ENCODE measurements at places on chromosomes 1 and 21.

- DNase-seq: no peak
Observed at GRCh38 chr1:221228594-221228993, 349.4 kb downstream of the HLX start.

- DNase-seq: no peak
Observed at GRCh38 chr1:151401125-151401788, 1.9 kb downstream of the PSMB4 start.

- no peak for DNase-seq
Observed at GRCh38 chr1:37605806-37606474, 10.2 kb upstream of the GNL2 start.

GRCh38 chr1:22935433-22935832, 37.2 kb downstream of the LACTBL1 start:
- DNase-seq: no peak

- DNase-seq: no peak
Observed at GRCh38 chr1:167084757-167085156, 5.4 kb downstream of the GPA33 start.

DNA sequence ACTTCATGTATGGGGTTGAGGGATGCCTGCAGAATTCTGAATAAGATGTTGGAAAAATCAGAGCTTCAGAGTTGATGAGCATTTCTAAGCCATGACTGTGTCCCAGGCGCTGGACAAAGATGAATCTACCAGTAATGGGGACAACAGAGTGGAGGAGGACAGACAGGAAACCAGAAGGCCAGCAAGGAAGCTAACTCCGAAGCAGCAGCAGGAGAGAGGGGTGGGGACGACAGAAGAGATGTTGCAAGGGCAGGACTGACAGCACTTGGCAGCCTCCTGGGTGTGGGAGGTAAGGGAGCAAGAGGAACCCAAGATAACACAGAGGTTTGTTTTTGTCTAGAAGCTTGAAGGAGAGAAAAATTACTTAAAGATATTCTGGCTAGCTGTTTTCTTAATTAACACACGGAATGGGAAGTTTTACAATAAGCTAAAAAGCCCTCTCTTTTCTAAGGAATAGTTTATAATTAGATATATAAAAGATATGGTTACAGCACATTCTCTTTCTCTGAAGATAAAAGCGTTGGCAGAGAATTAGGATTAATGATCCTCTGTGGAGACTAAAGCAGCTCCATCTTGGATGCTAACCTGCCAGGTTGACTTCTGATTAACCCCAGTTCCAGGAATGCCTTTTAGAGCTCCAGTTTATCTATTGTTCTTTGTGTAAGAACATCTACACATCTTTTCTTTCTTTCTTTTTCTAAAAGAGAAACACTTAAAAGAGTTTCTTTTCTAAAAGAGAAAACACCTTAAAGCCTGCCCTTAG, 92.7 kb downstream of the TENT5C start:
- DNase-seq: no peak

DNA sequence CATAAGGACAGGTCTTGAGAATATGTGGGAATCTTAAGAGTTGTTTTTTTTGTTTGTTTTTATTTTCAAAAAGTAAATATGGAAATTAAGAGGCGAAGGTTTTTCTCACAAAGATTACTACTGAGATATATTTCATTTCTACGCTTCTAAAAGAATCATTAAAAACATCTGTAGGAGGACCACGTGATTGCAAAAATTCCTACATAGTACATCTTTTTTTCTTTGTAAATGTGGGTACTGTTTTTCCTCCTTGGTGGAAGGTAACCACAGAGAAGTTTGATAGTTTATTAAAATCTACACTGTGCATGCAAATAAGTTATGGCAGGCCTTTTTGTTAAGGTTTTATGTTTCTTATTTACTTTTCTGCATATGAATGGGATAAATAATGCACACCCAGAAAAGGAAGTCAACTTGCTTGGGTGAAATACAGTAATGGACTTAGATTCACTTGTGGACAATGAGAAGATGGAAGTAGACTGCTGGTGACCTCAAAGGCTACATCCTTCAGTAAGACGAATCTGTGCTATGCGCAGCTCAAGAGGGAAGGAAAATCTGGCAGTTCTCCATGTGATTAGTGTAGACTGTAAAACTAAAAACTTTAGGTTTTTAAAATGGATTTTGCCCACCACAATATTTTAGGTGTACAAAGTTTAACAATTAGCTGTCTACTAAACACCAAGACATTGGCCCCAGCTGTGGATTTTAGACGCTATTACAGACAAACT, 2.0 kb downstream of the AK5 start:
- DNase-seq: no peak

- peak; percentile 32 for DNase-seq
Observed at GRCh38 chr1:39205102-39205780, 746 bp downstream of the MACF1 start.

- DNase-seq: no peak
Observed at GRCh38 chr1:45016090-45016697, 4.1 kb downstream of the UROD start.

DNA sequence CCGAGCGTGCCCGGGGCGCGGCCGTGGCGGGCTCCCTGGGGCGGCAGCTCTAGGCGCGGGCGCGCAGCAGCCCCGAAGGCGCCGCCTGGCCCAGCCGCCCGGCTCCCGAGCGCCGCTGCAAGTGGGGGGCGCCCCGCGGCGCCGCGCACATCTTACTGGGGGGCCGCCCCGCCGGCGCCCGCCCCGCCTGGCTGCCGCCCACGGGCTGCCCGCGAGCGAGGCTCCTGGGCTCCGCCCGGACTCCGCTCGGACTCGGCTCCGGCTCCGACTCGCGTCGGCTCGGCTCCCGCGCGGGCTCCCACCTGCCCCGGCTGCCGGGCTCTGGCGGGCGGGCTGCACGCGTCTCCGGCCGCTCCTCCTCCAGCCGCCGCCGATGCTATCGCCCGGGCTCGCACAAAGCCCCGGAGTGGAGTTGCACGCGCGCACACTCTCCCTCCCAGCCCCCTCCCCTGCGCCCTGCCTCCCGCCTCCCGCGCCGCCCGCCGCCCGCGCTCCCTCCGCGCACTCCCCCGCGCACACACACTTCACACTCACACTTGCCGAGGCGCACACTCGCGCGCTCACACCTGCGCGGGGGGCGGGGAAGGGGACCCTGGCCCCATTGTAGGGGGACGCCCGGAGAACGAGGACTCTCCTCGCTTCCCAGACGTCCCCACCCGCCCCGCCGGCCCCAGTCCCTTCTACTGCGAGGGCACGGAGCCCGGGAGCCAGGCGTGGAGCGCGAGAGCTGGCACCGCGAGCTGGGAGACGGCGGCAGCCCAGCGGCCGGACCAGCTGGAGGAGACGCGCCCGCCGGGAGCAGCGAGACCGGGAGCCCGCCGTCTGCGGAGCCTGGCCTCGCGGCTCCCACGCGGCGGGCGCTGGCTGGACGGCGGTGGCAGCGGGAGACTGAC, at the start of gene GRIK3:
Gene GRIK3, minus strand, starts transcription at position 395 of the 893 bp plus-strand sequence. CDS start 407 bp downstream, outside the sequence.
- no peak for DNase-seq

GRCh38 chr1:204826970-204827369, 43.7 kb upstream of the NFASC start:
- DNase-seq: no peak

GRCh38 chr21:15365751-15366392, 301.1 kb upstream of the NRIP1 start:
- no peak for DNase-seq

- DNase-seq: peak; percentile 1
Observed at GRCh38 chr21:23853796-23854379, 1753.4 kb downstream of the MRPL39 start.

DNA sequence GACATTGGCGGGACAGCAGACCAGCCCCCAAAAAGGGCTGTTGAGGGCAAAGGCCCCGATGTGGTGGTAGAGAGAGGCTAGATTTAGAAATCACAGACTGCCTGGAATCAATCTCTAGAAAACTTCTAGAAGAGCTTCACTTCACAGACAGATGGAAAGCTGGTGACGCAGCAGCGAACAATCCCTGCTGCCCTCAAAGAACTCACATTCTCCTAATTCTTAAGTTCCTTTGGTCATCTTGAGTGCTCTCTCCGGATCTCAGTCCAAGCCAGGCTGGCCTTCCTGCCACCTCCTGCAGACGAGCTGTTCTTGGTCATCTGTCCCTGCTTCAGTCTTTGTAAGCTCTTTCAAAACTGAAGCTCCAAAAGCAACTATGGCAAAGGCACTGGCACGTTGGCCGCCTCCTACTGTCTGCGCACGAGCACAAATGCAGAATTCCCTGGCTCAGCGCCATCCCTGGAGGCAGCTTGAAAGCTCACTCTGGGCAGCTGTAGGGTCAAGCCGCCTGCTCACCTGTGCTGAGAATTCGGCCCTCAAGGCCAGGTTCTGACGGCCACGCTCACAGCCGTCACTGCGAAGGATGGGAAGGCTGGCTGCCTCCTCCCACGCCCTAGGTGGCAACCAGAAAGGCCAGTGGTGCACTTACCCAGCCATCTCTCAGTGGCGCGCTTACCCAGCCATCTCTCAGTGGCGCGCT, 110.6 kb downstream of the NPHP4 start:
- no peak for DNase-seq

- DNase-seq: no peak
Observed at GRCh38 chr1:92567211-92567868, 80.6 kb upstream of the GFI1 start.

DNA sequence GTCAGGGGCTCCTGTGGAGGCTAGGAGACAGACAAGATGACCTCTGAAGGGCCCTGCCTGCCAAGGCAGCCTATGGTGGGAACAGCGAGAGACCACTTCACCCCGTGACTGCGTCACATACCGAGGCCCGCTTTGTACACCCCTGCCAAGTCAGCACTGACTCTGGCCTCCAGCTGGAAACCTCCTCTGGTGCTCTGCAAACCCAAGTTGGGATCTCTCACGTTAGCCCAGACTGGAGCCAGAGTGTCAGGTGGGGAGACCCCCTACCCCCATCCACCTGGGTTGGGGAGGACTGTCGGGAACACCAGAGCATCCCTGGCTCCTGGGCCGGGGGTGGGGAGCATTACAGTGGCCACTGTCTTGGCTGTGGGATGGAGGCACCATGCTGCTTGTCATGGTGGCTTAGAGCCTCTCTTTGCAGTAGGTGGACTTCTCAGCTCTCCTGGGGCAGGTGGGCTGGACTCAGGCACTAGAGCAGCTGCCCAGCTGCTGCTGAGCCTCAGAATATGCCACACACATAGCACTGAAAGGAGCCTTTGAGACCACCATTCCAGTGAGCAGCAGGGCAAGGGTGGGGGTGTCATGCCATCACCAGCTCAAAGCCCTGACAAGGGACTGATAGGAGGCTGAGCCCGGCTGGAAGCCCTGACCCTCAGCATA, 50.4 kb downstream of the ELK4 start:
- no peak for DNase-seq
